Activated CD4-positive, alpha-beta T cell treated with anti-CD3 and anti-CD28 coated beads, Interleukin-2, amount 50 U/mL, for 4 hours (primary cell): ENCODE measurements at places on chromosomes 2 and 18.

DNA sequence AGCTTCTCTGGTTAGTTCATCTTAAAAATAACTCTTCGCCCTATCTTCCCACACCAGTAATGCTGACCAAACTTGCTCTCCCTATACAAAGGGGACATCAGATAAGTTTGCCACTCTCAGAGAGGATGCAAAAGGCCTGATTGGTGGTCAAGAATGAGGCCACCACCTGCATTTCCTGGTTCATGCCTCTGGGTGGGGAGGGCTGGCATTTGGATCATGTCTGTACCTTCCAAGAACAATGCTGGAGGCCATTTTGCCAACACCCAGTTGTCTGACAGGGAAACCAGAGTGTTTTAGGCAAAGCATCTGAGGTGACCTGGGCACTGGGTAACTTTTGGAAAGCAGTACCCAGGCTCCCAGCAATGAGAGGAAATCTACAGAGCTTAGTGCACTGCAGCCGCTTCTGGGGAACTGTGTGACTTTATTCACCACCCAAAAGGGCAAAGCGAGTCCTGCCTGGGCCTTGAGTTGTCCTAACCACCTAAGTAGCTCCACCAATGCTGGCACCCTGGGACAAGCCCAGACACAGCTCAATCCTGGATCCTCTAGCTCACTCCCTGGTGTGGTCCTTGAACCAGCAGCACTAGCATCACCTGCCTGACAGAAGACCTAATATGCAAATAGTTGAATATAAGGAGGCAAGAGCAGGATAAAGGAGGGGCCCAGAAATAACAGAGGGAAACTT, 35.1 kb downstream of the CAPN13 start:
- DNase-seq: no peak

- DNase-seq: no peak
Observed at GRCh38 chr2:52897511-52898044, 870.0 kb upstream of the CHAC2 start.

DNA sequence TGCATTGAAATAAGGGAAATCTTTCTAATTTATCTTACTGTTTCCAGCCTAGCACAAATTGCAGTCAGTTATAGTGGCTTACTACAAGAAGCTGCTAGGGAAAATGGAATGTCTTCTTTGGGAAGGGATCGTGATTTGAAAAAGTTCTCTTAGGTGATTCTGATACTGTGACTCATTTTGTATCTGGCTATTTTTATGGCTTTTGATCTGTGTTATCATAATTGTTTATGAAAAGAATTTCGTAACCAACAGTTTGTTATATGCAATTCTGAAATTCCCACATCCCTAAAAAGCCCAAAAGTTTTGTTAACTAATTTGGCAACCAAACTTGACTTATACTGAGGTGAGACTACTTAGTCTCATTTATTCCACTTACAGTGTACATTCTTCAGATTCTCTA, 12.4 kb downstream of the PTPN4 start:
- no peak for DNase-seq

DNA sequence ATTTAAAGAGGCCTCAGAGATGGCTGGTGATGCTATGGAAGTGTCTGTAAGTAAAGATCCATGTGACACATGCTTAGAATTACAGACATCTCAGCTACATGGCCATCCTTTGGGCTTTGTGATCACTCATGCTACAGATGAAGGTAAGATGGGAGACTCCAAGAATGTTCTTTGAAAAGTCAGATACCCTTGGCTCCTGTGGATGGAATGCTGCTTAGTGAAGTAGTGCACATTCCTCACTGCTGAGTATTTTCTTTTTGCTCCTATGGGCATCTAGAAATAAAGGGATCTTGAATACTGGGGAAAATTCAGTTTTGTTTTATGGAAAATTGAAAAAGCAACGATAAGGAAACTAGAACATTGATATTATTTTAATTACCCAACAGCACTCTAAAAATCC, 55.2 kb upstream of the REV1 start:
- DNase-seq: no peak

- DNase-seq: no peak
Observed at GRCh38 chr2:235914756-235915155, 253.4 kb downstream of the GBX2 start.

GRCh38 chr2:241672243-241673188, 14.1 kb downstream of the DTYMK start:
- no peak for DNase-seq

DNA sequence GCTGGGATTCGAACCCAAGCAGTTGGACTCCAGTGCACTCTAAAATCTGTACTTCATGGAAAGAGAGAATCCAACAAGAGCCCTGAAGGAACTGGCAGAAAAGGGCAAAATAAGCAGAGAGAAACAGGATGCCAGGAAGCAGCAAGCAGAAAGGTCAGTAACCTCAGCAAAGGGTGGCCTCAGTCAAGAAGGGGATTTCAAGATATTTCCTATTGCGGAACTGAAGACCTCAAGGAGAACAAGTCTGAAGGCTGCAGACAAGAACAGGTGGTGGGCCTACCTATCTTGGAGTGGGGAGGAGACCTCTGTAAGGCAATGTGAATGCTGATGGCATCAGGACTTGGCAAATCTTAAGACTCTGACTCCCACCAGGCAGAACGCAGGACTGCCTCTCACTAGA, 20.1 kb upstream of the MREG start:
- no peak for DNase-seq

DNA sequence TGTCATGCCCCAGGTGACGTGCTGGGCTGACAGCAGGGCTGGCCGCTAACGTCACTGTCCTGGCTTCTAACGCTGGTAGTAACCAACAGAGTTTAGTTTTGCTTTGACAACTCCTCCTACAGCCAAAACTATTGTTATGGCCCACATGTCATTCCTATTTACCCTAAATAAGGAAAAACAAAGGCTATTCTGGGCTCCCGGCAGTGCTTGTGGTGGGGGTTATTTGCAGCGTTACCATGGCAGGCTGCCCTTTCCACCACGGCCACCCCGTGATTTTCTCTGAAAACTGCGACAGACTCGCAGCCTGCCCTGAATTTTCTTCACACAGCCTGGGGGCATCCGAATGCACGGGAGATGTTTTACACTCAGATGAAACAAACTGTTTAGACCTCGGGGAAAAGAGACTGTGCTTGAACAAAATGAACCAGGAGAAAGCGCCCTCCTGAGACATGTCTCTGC, 115.2 kb downstream of the FAM210A start:
- DNase-seq: no peak

DNA sequence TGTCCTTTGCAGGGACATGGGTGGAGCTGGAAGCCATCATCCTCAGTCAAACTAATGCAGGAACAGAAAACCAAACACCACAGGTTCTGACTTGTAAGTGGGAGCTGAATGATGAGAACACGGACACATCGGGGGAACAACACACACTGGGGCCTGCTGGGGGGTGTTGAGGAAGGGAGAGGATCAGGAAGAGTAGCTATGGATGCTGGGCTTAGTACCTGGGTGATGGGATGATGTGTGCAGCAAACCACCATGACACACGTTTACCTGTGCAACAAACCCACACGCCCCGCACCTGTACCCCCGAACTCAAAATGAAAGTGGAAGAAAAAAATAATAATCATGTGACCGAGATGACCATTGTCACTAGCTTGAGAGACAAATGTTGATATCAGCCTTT, 114.7 kb downstream of the NDUFA10 start:
- DNase-seq: no peak

DNA sequence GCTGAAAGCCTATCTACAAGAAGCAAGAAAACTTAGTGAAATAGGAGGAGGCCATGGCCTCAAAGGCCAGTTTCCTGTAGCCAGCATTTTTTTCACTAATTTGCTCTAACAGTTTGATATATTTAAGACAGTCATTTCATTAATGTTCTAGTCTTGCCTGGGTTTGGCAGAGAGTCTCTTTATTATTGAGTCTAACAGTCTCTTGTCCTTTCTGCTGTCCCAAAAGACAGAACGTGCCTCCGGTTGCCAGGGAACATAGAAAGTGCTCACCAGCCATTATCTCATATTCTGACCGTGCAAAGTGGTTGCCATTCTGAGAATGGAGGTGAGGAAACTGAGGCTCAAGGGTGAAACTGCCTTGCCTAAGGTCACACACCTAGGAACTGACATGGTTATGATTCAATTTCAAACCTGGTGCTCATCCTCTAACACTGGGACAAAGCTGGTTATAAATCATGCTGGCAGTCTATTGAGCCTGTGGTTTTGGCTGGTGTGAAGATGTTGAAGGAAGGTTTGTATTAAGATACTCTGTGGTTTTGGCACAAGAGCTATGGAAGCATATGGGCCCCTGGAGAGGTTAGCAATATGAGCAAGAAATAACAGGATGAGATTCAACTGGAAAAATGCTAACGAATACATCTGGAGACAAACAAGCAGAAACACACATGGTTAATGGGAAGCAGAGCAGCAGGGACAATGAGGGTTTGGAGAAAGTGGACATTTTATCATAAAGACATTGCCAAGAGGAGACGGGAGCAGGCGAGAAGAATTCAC, 903.3 kb upstream of the KLHL29 start:
- no peak for DNase-seq

DNA sequence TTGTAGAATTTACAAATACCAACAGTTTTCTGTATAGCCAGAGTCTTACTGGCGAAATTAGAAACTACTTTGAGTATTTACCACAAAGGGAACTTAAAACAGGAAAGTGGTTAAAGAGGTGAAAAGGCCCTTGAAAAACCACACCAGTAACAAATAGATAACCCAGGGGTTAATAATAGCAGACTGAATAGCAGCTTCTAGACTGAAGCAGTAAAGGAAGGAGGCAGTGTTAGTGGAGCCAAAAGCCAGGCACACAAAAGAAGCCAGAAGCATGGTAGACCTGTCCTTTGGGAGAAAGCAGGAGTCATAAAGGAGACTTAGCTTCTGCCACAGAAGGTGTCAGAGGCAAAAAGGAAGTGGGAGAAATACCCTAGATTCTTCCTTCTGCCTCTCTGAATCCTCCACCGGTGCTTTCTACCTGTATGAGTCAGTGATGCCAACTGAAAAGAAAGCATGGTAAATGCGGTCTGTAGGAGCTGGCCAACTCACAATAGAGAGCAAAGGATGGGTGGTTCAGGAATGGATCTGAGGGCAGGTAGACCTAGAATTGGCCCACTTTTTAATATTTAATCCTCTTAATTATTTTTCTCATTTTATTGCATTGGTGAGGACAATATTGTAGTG, 97.3 kb downstream of the ARL6IP6 start:
- no peak for DNase-seq

- DNase-seq: no peak
Observed at GRCh38 chr2:158718196-158718585, 76.9 kb upstream of the DAPL1 start.

GRCh38 chr2:61493523-61493942, 22.6 kb upstream of the USP34 start:
- DNase-seq: no peak

- no peak for DNase-seq
Observed at GRCh38 chr18:12246849-12247808, 7.0 kb upstream of the CIDEA start.

- no peak for DNase-seq
Observed at GRCh38 chr2:219054956-219055903, 5.5 kb downstream of the IHH start.

GRCh38 chr2:190382851-190383250, 25.3 kb upstream of the MFSD6 start:
- no peak for DNase-seq

- DNase-seq: no peak
Observed at GRCh38 chr2:234565201-234565600, 68.3 kb upstream of the ARL4C start.

- DNase-seq: no peak
Observed at GRCh38 chr2:53234548-53234903, 533.1 kb upstream of the CHAC2 start.

DNA sequence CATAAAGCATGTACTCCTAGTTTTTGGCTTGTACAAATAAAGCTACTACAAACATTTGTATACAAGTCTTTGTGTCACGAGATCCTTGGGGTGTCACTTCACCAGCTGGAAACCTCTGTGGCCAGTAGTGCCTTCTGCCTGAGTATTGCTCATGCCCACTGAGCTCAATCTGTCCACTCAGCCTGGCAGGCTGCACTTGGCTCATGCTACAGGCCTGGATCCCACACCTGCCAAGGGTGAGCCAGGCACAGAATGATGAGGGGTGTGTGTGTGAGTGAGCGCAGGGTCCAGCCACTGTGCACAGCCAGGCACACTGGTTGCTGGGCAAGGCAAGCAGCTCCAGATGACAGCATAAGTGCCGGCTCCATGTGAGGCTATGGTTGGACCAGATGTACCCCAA, 13.1 kb downstream of the SRD5A2 start:
- DNase-seq: no peak

DNA sequence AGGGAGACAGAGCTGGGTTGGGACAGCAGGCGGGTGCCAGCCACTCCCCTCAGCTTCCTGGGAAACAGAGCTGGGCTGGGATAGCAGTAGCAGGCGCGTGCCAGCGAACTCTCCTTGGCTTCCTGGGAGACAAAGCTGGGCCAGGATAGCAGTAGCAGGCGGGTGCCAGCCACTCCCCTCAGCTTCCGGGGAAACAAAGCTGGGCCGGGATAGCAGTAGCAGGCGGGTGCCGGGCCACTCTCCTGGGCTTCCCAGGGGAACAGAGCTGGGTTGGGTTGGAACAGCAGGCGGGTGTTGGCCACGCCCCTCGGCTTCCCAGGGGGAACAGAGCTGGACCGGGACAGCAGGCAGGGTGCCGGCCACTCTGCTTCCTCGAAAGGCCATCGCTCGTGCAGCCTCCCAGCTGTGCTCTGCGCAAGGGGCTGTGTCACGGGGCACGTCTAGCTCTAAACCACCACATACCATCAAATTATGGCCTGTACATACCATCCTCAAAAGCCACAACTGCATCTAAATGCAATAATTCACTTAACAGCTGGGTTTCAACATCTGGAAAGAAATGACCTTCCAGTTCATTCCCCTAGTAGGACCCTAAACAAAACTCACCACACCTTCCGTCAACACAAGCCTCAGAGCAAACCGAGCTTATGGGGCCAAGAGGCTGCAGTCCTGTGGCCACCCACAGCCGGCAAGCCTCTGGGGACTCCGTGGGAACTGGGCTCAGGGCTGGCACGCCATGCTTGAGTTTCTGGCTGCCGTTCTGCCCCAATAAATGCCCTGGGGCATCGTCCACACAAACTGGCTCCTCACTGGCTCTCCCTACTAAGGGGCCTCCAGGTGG, 228.3 kb downstream of the TWIST2 start:
- DNase-seq: no peak

GRCh38 chr2:11703700-11704099, 33.7 kb upstream of the NTSR2 start:
- DNase-seq: no peak

- peak; percentile 27 for DNase-seq
Observed at GRCh38 chr18:63518178-63519012, 23.8 kb upstream of the SERPINB12 start.

DNA sequence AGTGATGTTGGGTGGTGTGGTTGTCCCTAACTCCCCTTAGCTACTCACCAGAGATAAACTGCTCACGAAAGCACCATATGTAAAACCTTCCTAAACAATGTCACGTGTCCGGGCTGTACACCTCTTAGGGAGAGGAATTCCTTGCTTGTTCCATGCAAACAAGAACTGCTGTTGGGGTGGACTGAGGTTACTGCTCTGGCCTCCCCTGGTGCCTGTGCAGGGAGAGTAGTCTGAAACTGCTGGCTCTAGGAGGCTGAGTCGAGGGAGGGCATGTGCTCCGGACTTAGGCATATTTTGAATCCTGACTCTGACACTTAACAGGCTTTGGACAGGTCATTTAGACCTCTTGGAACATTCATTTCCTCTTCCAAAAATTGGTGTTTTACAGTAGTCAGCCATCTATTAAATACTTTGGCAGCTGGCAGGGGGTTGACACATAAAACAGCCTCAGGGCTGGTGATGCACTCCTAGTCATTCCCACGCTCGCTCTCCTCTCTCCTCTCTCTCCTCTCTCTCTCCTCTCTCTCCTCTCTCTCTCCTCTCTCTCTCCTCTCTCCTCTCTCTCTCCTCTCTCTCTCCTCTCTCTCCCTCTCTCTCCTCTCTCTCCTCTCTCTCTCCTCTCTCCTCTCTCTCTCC, 10.6 kb downstream of the THNSL2 start:
- DNase-seq: no peak
